ENCODE measurements at places on chromosomes 6 and 20. TPM values are rescaled to one million over a fixed set of nuclear protein-coding genes. Genes with fewer than 3 reads are reported as not detected.

DNA sequence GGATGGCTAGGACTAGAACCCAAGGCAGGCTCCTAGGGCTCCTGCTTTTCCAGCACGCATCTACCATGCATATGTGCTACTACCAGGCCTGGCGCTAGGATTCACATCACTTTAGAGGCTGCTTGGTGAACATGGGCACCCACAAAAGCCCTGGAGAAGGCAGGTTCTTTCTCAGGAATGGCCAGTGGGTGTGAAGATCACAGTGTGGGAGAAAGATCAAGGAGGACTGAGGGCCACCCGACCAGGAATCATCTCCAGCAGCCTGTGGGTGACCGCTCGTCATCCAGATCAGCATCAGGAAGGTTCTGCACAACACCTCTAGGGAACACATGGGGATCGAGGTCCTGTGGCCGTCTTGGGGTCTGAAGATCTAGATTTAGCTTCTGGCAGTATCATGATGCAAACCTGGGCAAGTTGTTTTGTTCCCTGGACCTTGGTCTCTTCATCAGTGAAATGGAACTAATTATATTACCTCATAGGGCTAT is 27.3 kb downstream of the SRSF3 start:
- no peak for DNase-seq

- no peak for DNase-seq
Measured at GRCh38 chr6:43793875-43794242, 23.8 kb downstream of the VEGFA start.

GRCh38 chr20:60453388-60454246 is 495.4 kb downstream of the CDH26 start:
- no peak for DNase-seq

- DNase-seq, result no peak
Measured at GRCh38 chr20:44540834-44541233, 19.0 kb upstream of the SERINC3 start.

The MOXD1 gene
- polyA plus RNA-seq, result 53.6 TPM

The PAX1 gene
- not detected for polyA plus RNA-seq

The ARHGAP40 gene
- 0.80 TPM for polyA plus RNA-seq

DNA sequence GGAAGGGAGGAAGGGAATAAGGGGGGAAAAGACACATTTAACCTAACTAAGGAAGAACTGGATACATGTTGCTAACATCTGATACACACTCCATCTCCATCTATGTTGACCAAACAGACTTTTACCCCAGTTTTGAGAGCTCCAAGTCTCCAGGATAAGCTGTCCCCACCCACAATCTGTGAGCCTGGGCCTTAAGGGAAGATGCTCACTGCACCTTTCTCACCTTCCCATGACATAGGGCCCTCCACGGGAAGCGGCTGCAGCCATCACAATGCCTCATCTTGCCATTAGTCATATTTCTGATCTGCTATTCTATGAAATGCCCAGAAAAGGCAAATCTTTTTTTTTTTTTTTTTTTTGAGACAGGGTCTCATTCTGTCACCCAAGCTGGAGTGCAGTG is 126.6 kb upstream of the SALL4 start:
- no peak for DNase-seq

The SNX21 gene
- 17.7 TPM for polyA plus RNA-seq

The OR2B6 gene
- polyA plus RNA-seq, result 0.24 TPM

The COL9A3 gene
- polyA plus RNA-seq, result 102 TPM

GRCh38 chr20:35311409-35311808 is 19.2 kb upstream of the FAM83C start:
- DNase-seq, result no peak

- DNase-seq, result no peak
Measured at GRCh38 chr20:42130810-42131596, 512.8 kb upstream of the CHD6 start.

GRCh38 chr6:131765081-131765803 is 42.6 kb upstream of the ENPP1 start:
- no peak for DNase-seq

The GPR63 gene
- polyA plus RNA-seq, result 2.8 TPM

The LY6G5B gene
- 37.1 TPM for polyA plus RNA-seq

- no peak for DNase-seq
Measured at GRCh38 chr6:53734473-53735299, 60.1 kb upstream of the LRRC1 start.

DNA sequence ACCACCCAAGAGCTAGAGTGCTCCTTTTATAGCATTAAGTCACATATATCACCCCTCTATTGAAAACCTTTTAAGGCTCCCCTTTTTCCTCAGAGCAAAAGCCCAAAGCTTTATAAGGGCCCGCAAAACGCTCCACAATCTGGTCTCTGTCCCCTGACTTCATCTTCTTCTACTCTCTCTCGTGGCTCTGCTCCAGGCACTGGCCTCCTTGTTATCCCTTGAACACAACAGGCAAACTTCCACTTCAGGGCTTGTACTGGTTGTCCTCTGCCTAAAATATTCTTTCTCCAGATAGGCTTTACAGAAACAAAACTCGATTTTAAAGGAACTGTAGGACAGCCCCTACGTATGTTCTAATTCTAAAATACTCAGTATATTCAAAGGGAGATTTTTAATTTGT is 44.0 kb upstream of the SPDEF start:
- DNase-seq, result no peak

DNA sequence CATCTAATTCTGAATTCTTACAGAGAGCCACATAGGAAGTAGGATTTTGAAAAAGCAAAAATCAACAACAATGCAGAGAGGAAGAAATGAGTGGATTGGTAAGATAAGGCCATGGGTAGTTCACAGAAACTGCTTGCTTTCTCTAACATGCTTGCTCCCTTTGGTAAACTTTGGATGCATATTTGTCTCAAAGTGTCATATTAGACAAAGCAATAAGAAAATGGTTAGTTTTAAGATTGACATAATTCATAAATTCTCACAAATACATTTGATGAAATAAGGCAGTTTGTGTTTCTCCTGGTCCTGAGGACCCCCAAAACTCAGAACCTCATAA is 31.7 kb downstream of the UTRN start:
- no peak for DNase-seq

The SSTR4 gene
- 0.24 TPM for polyA plus RNA-seq

DNA sequence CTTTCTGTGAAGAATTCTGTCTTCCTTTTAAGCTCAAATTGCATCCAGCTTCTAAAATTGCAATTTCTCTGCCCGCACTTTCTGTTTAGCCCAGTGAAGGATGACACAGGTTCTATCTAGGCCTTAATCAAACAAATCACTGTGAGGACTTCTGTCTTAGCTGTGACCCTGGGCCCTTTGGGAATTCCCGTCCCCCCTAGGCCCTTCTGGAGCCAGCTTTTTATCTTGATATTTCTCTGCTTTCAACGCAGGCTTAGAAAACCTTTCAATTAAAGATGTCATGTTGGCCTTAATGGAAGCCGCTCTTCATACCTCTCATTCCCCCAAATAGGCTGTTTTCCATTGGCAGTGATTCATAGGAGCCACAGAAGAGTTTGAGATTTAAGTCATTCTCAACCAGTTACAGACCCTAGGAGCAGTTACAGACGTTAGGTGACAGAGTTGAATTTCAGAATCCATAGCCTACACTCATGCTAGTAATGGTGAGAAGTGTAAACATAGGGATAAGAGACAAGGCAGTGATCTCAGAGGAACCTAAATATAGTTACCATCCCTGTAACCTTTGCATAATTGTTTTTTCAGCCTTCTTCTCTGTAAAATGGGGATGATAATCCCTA is 74.8 kb upstream of the FLRT3 start:
- no peak for DNase-seq

DNA sequence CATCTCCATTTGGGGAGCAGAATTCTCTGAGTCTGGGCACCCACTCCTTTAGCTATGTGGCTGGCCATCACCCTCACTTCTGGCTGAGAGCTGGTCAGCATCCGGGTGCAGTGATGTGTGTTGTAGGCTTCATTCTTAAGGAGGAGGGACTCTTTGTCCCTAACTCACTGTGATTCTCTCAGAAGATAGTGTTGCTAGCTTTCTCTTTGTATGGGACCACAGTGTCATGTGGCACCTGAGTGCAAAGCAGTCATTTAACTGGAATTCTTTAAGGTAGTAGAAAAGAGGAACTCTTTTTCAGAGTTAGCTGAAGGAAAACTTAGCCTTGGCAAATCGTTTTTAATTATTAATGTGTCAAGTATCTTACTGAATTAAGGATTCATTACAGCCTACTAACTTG is 165.9 kb downstream of the JARID2 start:
- no peak for DNase-seq

DNA sequence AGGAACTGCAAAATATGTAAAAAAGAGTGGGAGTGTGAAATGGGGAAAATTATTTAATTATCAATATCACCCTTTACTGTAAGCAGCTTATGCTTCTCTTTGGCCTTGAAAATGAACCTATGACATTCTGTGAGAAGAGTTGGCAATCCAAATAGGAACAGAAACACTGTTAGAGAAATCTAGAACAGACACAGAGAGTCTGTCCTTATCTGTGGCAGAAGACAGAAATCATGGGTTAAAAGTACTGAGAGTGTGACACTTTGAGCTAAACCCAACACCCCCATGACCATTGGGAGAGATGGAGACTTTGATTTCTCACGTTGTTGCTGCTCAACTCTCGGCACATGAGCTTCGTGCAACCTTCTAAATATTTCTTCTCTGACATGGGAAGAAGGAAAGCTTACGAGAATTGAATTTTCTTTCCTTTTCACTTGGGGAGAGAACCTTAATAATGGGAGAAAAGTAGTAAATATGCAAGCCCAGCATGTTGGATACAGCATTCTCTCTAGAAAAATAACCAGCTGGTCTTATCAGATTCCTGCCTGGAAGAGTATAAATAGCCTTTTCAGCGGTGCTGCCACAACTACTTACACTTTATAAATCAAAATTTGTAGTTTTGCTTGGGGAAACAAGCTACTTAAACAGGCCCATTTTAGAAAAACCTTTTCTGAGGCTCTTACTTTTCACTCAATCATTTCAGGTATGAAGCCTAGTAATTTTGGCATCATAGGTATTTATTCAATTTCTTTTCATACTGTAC is 49.4 kb upstream of the NOX3 start:
- DNase-seq, result no peak

The SRSF12 gene
- 7.8 TPM for polyA plus RNA-seq

The ADGB gene
- 4.7 TPM for polyA plus RNA-seq

DNA sequence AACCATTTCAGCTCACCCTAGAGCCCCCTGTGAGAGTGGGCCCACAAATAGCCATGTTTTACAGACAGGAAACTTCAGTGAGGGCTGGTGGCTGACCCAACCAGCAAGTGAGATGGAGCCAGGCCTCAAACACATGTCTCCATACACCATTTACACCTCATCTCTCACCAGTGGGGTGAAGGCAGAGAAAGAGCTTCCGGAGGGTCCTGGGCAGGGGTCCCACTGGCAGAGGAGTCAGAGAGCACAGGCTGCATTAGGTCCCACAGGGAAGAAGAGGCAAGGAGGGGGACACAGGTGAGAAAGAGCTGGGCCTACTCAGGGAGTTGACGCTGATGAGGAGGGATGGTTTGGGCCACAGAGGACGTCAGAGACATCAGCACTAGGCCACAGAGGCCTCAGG is 172.6 kb downstream of the VEGFA start:
- DNase-seq, result no peak

DNA sequence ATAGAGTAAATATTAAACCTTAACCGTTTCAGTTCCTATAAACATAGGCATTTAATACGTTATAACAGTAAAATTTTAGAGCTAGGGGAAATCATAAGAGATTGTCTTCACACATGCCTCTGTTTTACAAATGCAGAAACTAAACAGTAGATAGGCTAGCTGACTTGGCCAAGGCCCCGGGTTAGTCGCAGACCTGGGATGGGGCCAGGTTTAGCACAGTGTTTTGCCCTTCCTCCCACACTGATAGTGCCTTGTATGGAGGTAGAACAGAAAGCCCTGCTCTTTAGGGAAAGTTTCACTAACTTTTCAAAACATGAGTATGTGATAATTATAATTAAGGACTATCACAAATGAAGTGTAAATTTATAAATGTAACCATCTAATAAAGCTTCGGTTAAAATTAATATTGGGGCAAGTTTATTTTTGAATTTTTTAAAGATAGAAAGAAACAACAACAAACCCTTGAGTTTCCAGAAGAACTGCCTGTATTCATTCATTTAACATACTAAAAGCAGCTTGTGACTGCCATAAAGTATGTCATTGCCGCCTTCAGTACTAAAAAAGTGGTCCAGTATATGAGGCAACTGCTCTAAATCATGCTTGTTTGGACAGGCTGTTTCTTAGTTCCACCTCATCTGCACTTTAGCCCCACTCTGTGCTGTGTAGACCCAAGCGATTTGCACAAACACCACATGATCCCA is 62.5 kb upstream of the LOC128125822 start:
- DNase-seq, result peak; percentile 55

The DYNLT1 gene
- 134 TPM for polyA plus RNA-seq

- DNase-seq, result no peak
Measured at GRCh38 chr6:116924245-116924644, 47.2 kb downstream of the RFX6 start.

DNA sequence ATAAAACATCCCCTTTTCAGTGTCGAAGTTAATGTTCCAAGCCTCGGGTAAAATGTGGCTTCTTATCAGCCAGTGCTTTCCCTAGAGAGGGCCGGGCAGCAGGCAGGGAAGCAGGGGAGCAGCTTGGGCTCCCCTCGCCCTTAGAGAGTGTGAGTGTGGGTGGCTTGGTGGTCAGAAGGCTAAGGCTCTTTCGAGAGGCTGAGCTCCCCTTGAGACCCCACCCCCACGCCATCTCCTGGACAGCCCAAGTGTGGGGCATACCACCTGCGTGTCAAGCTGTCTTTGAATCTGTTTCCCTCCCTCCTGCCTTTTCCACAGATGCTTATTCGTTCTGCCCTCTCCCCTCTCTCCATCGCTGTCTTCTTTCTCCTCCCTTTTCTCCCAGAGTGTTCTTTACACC is 95.1 kb upstream of the FOXP4 start:
- DNase-seq, result no peak

The NKAPL gene
- polyA plus RNA-seq, result 0.63 TPM

The CRISP2 gene
- polyA plus RNA-seq, result 0.30 TPM

DNA sequence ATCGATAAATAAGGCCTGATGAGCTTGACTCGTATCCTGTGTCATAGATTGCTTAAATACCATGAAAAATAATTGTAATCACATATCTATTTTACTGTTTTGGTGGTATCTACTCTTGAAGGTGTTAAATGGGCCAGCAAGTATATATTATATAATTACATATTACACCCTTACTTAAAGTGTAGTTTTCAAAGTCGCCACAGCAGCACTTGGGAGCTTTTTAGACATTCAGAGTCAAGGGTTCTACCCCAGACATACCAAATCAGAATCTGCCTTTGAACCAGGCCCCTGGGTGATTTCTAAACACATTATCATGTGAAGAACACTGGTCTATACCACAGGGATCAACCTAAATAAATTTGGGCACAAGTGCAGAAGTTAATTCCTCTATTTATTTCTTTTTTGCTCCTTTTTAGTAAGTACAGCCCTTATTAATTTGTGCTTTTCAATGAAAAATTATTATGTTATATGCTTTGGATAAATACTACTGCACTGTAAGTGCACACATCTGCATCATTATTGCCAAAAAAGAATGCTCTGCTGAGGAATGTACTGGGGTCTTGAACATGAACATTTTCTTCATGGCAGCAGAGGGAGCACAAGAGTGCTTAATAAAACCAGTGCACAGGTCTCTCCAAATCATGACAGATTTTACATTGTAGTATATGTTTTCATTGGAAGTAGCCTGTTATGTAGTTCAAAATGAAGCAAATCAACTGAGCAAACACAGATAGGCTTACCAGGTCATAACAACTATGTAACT is 3.1 kb upstream of the ATXN1 start:
- no peak for DNase-seq

The ENPP3 gene
- polyA plus RNA-seq, result 0.81 TPM

GRCh38 chr6:137181891-137182653 is 8.6 kb upstream of the IL22RA2 start:
- no peak for DNase-seq

- DNase-seq, result no peak
Measured at GRCh38 chr6:20575125-20575524, 40.9 kb downstream of the CDKAL1 start.

Data from right lung (tissue), 10 donors.